CD4-positive, alpha-beta memory T cell (primary cell): ENCODE measurements at places on chromosomes 6 and 20. TPM values are rescaled to one million over a fixed set of nuclear protein-coding genes. Genes with fewer than 3 reads are reported as not detected.
A peak's percentile ranks its signal among the peaks of the same experiment; 100 is the strongest.

DNA sequence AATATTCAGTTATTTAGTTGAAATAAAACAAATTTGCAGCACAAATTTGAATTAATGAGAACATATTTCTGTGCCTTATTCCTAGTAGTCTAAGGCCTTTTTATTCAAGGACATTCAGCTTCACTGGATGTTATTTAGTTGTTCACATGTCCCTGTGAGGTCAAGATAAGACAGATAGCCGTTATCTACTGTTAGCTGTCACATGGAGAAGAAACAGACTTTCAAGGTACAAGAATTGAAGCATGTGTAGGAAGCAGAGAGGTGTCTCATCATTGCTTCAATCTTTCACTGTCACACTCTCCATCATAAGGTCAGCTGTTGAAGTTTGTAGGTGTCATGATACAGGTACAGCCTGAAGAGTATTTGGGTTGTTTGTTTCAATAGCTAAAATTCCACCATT, 112.9 kb upstream of the JAG1 start:
- H3K4me3 ChIP-seq, result no peak overlapping the region
- DNase-seq, result no peak
- H3K4me1 ChIP-seq, result no peaks in the 10 kb centered on the region
- no peak overlapping the region for H3K27ac ChIP-seq

GRCh38 chr20:19915111-19915798, 101.9 kb upstream of the NAA20 start:
- DNase-seq, result no peak
- H3K4me1 ChIP-seq, result no peaks in the 10 kb centered on the region
- no peaks in the 10 kb centered on the region for H3K27me3 ChIP-seq
- H3K36me3 ChIP-seq, result no peaks in the 10 kb centered on the region
- no peak overlapping the region for H3K27ac ChIP-seq
- H3K4me3 ChIP-seq, result no peak overlapping the region

DNA sequence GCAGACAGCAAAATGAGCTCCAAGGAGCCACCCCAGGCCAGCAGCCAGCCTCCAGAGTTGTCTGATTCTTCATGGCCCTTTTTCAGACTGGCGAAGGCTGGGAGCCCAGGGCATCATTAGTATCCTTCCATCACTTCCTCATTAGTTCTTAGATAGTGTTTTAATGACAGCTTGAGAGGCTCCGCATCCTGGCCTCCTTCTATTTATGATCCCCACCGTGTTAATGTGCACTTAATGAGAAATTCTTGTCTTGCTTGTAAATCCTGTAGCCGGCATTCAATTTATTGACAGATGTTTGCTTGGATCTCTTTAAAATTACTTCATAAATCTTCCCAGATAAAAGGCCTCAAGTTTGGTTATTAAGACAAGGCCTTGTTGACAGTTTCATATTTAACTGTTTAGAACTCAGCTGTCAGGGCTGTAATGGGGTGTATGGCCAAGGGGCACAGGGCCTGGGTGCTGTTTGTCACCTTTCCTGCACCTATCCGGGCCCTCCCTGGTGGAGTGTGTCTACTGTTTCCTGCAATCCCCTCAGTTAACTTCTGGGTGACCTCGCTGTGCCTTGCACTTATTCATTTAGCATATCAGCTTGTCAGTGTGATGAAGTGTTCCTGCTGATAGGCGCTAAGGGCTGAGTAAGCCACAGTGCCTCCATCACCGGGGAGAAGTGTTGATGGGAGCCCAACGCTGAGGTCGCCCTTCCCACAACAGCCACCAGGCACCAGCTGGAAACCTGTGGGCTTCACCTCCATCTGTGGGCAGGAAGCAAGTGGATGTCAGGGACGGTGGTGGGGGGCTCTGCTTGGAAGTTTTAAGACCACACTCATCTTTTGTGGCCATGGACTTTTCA, 169.3 kb downstream of the TSHZ2 start:
- H3K36me3 ChIP-seq, result no peaks in the 10 kb centered on the region
- H3K27me3 ChIP-seq, result no peaks in the 10 kb centered on the region
- H3K27ac ChIP-seq, result no peak overlapping the region
- H3K4me3 ChIP-seq, result no peak overlapping the region

GRCh38 chr6:27837625-27838057, 74.6 kb downstream of the OR2B2 start:
- H3K27me3 ChIP-seq, result no peaks in the 10 kb centered on the region
- DNase-seq, result no peak
- H3K27ac ChIP-seq, result peak overlapping the region; percentile 93
- peak overlapping the region; percentile 63 for H3K4me3 ChIP-seq

GRCh38 chr20:41861772-41862422, 243.7 kb upstream of the CHD6 start:
- H3K27ac ChIP-seq, result no peak overlapping the region
- H3K36me3 ChIP-seq, result no peaks in the 10 kb centered on the region
- no peak overlapping the region for H3K4me3 ChIP-seq
- H3K4me1 ChIP-seq, result no peaks in the 10 kb centered on the region
- no peak for DNase-seq
- H3K27me3 ChIP-seq, result no peaks in the 10 kb centered on the region

The SLC22A2 gene
- total RNA-seq, result not detected

The C6orf132 gene
- total RNA-seq, result not detected

The ARMH2 gene
- total RNA-seq, result 4.7 TPM

The NR2E1 gene
- total RNA-seq, result not detected

The AIG1 gene
- total RNA-seq, result 10.2 TPM
